ENCODE measurements at places on chromosomes 2 and 18.

GRCh38 chr18:62721839-62722795 lies 6.8 kb downstream of the PHLPP1 start:
- DNase-seq, result no peak

GRCh38 chr2:181658444-181658843 lies 1.5 kb upstream of the CERKL start:
- DNase-seq, result no peak

DNA sequence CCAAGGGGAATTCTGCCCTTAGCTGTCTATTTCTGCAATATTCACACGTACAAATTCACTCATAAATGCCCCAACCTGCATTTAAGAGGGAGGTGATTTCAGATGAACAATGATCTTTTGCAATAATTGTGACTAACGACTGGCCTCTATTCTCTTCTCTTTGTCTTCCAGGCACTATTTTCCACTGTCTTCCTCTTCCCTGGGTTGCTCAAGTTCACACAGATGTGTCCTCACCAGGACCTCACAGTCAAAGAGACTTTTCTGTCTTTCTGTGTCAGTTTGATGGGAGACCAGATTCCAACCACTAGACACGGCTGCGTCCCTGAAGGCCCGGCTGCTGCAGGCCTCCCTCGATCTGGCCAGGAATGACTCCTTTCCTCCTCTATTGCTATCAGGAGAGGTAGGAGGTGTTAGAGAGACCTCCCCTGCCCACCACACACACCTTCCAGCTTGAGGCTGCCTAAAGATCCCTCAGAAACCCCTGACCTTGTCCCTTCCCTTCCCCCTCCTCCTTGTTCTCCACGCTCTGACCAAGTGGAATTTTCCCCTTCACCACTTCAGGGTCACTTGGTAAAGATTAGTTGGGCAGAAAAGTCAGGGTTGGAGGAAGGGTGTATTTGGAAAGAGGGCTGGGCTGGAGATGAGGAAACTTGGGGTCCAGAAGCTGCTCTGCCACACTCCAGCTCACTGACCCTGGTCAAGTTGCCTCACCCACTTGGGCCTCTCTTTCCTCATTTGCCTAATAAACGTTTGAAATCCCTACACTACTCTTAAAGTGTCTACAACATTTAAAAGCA lies 109.2 kb upstream of the COPS8 start:
- no peak for DNase-seq

- DNase-seq, result no peak
These were observed 178.4 kb downstream of the BCL2 start for GRCh38 chr18:63140997-63141777.

DNA sequence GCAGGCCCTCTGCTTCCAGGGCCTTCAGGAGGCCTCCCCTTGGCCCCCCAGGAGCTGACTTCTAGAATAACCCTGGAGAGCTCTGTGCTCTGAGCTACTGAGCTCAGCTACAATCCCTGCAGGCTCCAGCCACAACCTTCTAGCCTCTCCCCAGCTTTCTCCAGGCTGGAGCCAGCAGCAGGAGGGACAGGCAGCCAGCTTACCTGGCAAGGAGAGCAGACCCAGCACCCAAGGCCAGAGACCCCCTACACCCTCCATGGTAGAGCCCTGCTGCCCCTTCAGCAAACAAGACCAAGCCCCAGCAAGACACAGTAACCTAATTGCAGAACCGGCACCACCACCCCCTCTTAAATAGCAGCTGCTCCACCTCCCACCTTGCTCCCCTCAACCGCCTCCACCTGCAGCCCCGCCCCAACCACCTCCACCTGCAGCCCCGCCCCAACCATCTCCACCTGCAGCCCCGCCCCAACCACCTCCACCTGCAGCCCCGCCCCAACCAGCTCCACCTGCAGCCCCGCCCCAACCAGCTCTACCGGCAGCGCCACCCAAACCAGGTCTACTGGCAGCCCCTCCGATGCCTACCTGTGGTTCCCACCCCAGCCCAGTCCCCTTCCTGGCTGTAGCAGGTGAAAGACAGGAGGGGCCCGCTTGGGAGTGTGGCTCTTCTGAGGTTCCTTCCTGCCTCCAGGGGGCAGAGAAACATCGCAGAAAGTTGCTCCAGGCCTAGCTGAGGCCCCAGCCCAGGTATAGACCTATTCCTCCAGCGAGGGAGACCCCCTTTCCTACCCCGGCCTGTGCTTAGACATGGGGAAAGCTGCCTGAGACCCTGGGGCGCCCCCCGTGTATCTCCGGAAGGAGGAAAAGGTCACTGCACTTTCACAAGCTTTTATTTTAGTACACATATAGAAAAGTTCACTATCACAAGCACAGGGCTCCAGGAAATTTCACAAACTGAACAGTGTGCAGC lies at the start of gene ASTL:
ASTL (minus strand) TSS at position 324 of the 967 bp plus-strand sequence; CDS start at position 258, 66 bp downstream.
- DNase-seq, result no peak

- no peak for DNase-seq
These were observed 570.1 kb downstream of the PLCL1 start for GRCh38 chr2:198374375-198375082.

DNA sequence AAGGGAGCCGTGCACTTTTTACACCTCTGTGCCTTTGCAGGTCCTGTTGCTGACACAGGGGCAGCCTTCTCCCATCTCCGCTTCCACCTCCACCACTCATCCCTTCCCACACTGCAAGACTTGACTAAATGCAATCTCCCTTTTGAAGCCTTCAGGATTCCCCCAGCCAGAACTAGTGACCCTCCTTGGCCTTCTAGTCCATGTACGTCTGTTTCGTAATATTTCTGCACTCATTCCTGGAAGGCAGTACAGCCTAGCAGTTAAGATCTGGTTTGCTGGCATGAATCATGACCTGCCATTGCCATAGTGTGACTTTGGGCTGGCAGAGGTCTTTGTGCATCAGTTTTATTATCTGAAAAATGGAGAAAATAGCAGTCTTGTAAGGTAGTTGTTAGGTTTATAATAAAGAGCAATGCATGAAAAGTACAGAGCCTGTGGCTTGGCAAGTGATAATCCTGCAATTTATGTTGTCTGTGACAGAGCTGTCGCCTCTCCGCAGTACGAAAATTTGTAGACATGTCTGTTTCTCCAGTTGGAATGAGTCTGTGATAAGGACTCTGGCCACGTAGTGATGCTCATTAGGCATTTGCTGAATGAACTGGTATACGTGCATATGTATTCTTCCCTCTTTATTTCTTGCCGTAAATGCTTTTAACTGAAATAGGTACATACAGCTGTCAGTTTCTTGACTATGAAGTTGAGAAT lies 36.7 kb downstream of the NCK2 start:
- no peak for DNase-seq

DNA sequence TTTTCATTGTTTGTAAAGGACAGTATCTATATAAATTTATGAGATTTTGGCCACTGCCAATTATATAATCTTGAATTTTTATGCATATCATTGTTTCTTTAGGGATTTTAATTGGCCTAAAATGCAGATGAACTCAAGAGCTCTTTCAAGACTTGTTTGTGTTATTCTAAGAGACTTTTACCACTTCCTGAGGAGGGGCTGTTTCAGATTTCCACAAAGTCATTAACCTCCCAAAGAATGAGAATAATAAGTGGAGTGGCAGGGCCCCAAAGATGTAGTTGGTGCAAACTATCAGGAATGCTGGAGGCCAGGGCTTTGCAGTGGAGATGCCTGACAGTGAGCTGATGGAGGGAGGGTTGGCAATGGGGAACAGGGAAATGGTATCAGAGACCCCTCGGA lies 15.5 kb upstream of the ACVR1 start:
- DNase-seq, result no peak

- no peak for DNase-seq
These were observed 143.0 kb downstream of the NUP35 start for GRCh38 chr2:183267148-183267827.

DNA sequence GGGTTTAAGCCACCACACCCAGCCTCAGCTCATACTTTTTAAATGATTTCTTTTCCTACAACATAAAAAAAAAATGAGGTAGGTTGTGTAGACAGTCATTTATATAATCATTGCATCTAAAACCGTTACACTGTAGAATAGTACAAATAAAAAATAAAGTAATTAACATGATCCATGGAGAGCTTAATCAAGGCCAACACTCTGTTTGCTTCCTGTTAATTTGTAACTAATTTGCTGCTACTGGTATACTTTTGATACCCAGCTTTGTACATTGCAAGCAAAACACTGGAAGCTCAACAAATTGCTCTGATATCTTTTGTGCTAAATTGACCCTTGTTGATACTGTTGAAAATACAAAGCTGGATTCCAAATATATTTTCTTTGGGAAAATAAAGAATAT lies 20.2 kb upstream of the KCTD1 start:
- no peak for DNase-seq

- DNase-seq, result no peak
These were observed 71.2 kb downstream of the PTPRM start for GRCh38 chr18:7638321-7638720.
